Fibroblast of skin of left quadriceps (primary cell): ENCODE measurements at places on chromosomes 4 and X.
A peak's percentile ranks its signal among the peaks of the same experiment; 100 is the strongest.

DNA sequence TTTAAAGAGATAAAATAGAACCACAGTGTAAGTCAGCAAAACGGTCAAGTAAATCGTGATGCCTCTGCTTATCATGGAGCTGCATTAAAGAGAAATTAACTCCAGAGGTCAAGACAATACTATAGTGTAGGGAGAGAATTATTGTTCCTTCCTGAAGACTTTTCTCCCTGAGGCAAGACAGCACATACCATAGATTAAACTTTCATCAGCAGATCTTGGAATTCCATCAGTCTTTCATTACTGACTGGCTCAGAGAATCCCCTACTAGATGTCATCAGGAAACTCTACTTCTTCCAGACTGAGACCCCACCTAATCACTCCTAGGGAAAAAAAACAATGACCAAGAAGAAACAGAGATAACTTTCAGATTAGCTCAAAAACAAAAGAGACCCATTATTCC is 131.3 kb downstream of the NSUN7 start:
- DNase-seq: no peak

DNA sequence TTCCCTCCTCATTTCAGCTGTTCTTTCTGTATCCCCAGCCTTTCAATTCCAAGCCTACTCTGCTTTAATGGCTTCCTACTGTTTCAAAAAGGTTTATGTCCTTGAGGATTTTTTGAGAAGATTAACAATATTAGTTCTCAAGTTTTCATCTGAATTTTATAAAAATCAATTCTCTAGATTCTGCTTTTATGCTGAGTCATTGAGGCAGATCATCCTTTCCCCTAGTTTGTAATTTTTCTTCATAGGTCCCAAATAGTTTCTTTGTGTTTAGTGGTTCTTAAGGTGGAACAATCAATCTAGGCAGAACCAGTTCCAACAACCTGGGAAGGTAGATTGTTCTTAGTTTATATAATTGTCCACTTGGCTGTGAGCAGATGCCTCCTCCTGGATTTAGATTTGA is 100.1 kb upstream of the NAP1L5 start:
- DNase-seq: no peak

DNA sequence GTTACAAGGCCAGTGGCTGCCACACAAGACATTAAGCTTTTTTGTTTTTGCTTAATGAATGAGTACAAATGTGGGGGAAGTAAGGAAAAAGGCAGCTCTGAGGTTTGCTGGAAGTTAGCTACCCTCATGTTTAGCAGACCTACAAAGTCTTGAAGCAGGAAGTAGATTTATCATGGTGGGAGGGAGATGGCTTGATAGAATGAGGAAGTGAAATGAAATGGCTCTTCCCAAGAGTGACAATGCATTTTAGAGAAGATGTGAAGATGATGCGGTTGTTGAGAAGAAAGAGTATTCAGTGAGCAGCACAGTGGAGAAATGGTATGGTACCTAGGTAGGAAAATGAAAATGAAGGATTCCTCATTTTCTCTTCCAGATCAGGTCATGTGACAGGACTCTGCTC is 108.0 kb downstream of the SLIT2 start:
- DNase-seq: no peak

GRCh38 chrX:39196192-39197102 is 395.2 kb downstream of the MID1IP1 start:
- DNase-seq: peak; percentile 68

GRCh38 chr4:112550728-112551127 is 34.7 kb upstream of the NEUROG2 start:
- peak; percentile 4 for DNase-seq

- peak; percentile 4 for DNase-seq
Observed at GRCh38 chrX:111262086-111262485, 8.2 kb downstream of the CAPN6 start.

- peak; percentile 54 for DNase-seq
Observed at GRCh38 chr4:128220286-128221235, 67.1 kb downstream of the PGRMC2 start.

DNA sequence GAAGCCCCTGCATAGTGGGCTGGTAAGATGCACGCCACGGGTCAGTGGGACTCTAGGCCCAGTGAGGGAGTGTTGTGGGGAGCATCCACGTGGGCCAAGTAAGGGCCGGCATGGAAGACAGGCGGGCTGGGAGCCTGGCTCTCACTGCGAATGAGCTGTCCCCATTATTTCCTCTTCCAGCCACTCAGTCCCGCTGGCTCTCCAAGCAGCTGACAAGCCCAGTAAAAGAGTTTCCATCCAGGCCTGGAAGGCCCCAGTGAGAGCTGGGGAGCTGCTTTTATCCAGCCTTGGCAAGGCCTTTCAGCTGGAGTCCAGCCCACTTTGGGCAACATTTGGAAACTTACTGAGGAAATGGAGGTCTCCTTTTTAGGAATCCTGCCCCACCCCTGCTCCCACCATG is 24.9 kb downstream of the APLN start:
- no peak for DNase-seq

DNA sequence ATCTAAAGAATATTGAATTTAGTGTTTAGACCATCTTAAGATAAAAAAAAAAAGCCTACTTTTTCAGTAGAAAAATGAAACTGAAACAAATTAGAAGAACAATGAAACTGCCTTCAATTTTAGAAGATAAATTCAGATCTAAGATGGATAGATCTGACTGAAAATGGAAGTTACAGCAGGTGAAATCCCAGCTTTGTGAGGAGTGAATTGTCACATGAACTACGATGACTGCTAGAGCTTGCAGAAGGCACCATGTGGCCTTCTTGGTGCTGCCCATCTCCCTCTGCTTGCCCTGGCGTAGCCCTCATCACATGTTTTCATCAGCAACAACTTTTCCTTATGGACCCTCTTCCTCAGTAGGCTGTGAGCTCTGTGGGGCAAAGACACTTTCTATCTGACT is 51.4 kb upstream of the EMCN start:
- no peak for DNase-seq

DNA sequence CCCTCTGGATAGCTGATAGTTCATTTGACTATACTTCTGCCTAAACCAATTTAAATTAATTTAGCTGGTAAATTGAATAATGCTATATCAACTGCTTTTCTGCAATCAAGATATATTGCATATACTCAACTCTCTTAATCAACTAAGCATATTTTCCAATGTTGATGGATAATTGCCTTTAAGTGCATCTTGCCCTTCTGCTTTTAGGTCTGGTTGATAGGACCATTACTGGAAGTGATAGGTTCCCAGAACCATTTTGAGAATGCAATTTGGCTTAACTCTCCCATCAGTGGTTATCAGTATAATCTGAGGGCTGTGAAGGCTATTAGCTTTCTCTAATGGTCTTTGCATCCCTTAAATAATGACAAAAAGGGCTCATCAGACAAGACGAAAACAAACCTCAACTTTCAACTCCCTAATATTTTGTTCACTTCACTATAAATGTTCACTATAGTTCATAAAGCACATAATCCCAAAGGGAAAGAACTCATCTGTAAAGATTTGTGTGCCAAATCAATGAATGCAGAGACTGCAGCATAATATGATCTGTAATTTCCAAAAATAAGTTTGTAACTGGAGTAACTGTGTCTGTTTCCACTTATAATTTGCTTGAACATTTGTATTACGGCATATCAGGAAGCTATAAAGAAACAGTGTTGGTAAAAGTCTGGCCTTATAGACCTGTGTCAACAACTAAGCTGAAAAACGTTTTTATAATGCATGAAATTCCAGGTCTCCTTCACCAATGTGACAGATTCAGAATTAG is 273.6 kb downstream of the FBXO8 start:
- DNase-seq: no peak

- DNase-seq: no peak
Observed at GRCh38 chr4:141810712-141811375, 174.5 kb downstream of the IL15 start.

GRCh38 chrX:103446665-103447302 is 70.4 kb downstream of the BEX3 start:
- DNase-seq: no peak

DNA sequence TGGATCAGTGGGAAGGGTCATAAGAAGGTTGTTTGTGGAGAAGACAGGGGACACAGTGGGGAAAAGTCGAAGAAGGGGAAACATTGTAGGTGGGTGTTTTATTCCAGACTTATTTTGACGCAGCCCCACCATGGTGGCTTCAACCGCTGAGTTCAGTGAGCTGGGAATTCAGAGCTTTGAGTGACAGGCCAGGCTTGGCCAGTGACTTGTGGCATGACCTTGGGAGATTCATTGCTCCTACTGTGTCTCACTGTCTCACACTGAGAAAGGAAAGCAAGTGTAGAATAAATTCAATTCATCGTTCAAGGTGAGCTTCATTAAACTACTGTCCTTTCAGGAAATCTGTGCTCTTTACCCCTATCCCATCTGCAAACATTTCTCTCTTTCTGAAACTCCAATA is 47.4 kb upstream of the SOD3 start:
- DNase-seq: no peak

GRCh38 chr4:140706276-140706625 is 49.9 kb downstream of the TBC1D9 start:
- DNase-seq: no peak

DNA sequence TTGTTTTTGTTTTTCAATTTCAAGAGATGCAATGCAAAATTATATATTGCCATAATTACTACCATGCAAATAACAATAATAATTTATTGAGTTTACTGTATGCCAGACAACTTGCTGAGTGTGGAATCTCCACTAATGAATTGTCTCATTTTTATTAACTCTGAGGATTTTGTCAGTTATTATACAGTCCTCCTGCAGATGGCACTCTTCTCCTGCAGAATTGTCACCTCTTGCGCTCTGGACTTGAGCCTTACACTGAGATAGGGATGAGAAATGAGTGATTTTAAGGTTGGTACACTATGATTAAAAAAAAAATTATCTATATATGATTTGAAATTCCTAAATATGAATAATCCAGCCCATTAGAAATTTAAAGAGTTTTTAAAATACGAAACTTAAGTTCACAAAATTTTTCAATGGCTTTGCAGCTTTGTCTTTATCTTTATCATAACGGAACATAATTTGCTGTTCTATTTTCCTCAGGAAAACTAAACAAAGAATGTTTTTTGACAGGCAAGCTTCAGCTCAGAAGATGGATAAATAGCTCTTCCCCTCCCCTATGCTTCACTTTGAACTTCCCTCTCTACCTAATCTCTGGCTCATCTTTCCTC is 12.7 kb upstream of the PAQR3 start:
- peak; percentile 24 for DNase-seq
